WTC11 (cell line): ENCODE measurements at places on chromosomes 4 and X.

- no peak for DNase-seq
Observed at GRCh38 chr4:78653655-78654054, 102.1 kb downstream of the ANXA3 start.

GRCh38 chrX:17242470-17242869 lies 132.5 kb upstream of the NHS start:
- DNase-seq, result peak; percentile 35

DNA sequence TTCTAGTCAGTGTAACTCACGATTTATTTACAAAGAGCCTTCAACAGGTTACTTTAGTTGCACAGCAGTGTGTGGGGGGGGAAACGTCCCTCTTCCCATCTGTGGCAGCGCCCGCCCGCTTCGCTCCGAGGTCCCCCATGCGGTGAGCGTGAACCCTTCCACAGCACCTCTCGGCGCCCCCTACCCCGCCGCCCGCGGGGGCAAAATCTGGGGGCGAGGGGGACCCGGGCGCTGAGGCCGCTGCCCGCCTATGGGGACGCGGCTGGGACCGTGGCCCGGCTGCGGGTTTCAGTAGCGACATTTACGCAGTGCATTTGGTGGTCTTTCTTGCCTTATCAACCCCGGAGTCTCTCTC lies 6.4 kb downstream of the NKX6-1 start:
- peak; percentile 36 for DNase-seq

GRCh38 chr4:25350561-25350960 lies 26.5 kb upstream of the ANAPC4 start:
- no peak for DNase-seq

DNA sequence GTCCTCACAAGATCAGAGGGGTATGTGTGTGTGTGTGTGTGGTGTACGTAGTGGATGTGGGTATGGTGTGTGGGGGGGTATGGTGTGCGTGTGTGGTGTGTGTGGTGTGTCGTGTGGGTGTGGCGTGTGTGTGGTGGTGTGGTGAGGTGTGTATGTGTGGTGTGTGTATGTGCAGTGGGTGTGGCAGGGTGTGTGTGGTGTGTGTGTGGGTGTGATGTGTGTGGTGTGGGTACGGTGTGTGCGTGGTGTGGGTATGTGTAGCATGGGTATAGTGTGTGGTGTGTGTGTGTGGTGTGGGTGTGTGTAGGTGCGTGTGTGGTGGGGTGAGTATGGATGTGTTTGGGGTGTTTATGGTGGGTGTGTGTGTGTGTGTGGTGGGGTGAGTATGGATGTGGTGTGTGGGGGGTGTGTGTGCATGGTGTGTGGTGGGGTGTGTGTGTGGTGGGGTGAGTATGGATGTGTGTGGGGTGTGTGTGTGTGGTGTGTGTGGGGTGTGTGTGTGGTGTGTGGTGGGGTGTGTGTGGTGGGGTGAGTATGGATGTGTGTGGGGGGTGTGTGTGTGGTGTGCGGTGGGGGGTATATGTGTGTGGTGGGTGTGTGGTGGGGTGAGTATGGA lies 182.0 kb downstream of the PALLD start:
- DNase-seq, result no peak

GRCh38 chr4:65669111-65670019 lies 924 bp downstream of the EPHA5 start:
- DNase-seq, result peak; percentile 53

- no peak for DNase-seq
Observed at GRCh38 chrX:72041871-72042851, 89.6 kb downstream of the RTL5 start.

GRCh38 chrX:64739792-64740378 lies 236.4 kb downstream of the ZC4H2 start:
- no peak for DNase-seq

DNA sequence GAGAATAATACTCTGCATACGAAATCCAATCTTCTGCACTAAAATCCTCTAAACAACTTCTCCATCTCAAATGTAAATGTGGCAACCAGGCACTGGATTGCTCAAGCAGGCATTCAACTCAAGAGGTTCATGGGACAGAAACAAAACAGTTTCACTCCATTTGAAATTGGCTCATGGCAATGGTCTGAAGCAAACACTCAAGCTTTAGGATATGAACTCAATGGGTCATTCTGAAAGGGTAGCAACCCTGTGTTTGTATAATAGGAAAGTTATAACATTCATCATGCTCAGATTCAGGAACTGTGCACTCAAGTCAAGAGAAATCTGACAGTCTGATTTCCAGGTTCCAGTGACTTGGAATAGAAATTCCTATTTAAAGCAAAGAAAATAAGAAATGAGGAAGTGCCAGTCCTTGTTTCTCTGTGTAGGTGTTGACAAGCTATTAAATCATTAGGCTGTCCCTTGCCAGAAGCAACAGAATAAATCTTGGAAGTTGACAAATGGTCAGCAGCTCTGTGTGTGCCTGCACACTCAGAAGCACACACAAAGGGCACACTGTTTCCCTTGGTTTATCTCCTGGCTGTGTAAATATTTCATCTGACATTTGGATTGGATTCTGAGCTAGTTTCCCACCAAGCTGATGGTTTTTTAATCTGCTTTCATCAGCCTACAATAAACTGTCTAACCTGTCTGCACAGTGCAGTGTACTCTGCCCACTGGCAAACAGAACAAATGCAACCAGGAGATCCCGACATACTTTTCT lies 75.9 kb upstream of the CITED1 start:
- no peak for DNase-seq

- DNase-seq, result no peak
Observed at GRCh38 chr4:10762561-10762960, 78.0 kb upstream of the CLNK start.

- no peak for DNase-seq
Observed at GRCh38 chr4:129455482-129455881, 359.5 kb downstream of the C4orf33 start.

DNA sequence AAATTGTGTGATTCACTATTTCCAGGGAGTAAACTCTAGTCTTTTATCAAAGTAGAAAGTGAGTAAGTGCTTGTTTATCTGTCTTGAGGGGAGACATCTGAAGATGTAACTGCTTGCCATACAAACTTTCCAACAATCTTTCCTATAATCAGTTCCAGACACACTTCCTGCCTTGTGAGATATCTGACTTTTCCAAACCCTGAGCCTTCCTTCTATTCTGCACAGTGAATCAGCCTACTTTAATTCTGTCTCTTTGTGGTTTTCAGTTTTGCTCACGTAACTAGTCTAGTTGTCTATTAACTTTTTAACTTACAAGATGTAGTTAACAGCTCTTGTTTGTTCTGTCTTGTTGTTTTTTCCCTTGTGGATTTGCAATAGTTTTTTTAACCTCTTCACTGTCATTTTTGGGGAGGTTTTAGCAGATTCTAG lies 947.8 kb downstream of the C4orf33 start:
- no peak for DNase-seq

DNA sequence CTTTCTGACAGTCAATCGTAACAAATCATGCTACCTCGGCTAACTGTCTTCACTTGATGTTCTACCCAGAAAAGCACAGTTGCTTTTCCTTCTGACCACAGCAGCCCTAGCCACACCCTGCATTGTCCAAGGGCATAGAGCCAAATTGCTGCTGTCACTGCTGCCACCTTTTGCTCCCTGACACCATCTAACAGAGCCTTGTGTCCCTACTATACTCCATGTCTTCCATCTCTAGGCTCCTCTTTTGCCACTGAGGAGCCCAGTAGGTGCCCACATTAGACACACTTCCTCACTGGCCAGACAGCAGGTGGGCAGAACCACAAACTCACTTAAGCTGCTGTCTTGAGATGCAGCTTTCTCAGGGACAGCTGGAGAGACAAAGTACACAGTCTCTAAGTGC lies 91.4 kb downstream of the ANXA3 start:
- no peak for DNase-seq

DNA sequence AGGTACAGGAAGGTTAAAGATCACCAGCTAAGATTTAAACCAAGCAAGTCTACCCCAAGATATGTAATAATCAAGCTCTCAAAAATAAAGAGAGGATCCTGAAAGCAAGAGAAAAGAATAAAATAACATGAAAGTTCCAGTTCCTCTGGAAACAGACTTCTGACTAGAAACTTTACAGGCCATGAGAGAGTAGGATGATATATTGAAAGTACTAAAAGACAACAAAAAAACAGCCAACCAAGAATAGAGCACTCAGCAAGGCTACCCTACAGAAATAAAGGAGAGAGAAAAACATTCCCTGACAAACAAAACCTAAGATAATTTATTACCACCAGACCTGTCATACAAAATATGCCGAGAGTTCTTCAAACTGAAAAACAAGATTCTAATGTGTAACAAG lies 450.5 kb downstream of the ARAP2 start:
- no peak for DNase-seq

- no peak for DNase-seq
Observed at GRCh38 chr4:6463311-6464289, 8.8 kb downstream of the PPP2R2C start.

GRCh38 chrX:136643243-136643642 lies 4.7 kb upstream of the CD40LG start:
- DNase-seq, result no peak

GRCh38 chr4:82761229-82761628 lies 37.4 kb downstream of the SCD5 start:
- no peak for DNase-seq

DNA sequence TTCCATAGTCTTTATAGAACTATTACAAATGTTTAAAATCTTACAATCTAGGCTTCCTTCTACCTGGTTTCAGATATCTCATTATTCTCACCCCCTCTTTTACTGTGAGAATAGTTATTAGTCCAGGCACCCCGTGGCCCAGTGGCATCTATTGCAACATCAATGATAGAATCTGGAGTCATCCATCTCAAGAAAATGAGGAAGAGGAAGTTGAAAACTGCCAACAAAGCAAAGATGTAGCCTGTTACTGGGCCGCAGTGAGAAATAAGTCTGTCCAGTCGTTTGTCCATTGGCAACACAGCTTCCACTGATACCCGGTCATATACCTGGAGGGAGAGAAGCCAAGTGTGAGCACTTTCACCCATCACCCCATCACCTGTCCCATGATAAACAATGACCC lies 6.0 kb upstream of the ASB11 start:
- DNase-seq, result no peak

DNA sequence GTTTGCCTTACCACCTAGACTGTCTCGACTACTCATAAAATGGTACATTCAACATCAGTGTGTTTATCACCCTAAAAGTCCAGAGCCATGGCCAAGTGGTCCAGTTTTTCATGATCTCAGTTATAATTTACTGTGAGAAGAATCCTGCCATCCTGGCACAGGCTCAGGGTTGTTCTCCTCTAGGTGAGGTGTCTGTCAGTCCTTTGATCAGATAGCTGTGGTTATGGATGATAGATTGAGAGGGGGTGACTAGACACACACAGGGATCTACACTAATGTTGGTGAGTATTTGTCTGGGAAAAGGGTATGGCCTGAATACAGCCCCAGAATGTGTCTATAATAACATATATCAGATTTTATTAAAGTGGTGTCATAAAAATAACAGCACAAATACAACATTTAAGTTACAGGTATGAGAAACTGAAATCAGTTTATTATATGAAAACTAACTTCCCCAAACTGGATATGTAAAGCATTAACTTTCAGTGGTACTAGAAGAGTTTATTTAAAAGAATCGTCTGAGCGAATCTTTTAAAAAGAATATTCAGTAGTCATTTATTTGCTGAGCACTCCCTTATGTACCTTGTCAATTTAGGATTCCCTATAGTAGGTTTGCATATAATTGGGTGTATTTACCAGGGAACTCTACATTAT lies 93.3 kb downstream of the STIM2 start:
- no peak for DNase-seq

GRCh38 chr4:86608757-86609375 lies 14.8 kb downstream of the PTPN13 start:
- no peak for DNase-seq

DNA sequence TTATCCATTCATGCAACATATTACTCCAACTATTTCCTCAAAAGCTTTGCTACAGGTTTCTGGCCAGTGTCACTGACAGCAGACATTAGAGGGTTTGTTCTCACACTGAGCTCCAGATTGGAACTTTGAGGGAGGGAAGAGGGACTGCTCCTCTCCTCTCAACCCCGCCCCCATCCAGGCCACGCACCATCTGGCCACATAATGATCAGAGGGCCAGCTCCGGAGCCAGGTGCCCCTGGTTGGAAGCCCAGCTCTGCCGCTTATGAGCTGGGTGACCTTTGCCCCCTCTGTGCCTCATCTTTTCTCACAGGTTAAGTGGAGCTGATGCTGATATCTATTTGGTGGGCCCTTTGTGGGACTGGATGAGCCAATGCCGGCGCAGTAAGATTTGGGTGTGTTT lies 55.8 kb downstream of the C4orf50 start:
- no peak for DNase-seq

- DNase-seq, result no peak
Observed at GRCh38 chr4:113531572-113531971, 230.0 kb downstream of the CAMK2D start.

DNA sequence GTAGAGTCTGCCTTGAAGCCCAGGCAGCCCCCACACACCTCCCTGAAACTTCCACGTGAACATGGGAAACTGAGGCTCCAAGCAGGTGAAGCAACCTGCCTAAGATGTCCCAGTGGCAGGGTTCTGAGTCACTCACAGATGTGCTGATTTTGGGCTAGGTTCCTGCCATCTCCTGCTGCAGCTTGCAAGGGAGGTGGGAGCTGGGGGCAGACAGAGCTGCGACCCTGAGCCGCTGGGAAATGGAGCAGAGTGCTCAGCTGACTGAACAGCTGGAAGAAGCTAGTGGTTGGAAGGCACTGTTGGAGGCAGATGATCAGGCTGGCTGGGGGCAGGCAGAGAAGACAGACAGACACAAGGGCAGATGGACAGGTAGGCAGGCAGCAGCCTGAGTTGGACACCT lies 3.6 kb upstream of the FATE1 start:
- no peak for DNase-seq

- no peak for DNase-seq
Observed at GRCh38 chr4:13561673-13562072, 17.4 kb upstream of the NKX3-2 start.

- DNase-seq, result no peak
Observed at GRCh38 chr4:41432881-41433280, 105.1 kb upstream of the LIMCH1 start.

DNA sequence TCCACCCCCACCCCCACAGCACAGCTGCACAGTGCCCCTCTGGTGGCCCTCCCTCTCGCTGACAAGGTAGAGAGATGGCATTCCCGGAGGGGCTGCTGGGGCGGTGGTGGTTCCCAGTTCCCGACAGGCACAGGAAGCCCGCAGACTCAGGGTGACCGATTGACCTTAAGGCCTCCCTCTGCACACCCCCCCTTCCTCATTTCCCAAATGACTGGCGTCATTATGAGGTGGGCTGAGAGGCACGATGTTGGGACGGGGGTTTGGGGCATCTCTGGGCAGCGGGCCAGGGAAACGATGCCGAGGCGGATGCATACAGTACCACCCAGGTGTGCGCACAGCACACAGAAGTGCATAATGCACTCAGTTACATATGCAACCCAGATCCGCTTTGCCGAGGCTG lies 3.5 kb upstream of the TIMP1 start:
- no peak for DNase-seq

GRCh38 chrX:15838017-15838416 lies 16.6 kb downstream of the AP1S2 start:
- DNase-seq, result peak; percentile 25
